Right lung (tissue), 10 donors: ENCODE measurements at places on chromosomes 5 and 9. TPM values are rescaled to one million over a fixed set of nuclear protein-coding genes. Genes with fewer than 3 reads are reported as not detected.

The GLRA1 gene
- polyA plus RNA-seq = not detected

DNA sequence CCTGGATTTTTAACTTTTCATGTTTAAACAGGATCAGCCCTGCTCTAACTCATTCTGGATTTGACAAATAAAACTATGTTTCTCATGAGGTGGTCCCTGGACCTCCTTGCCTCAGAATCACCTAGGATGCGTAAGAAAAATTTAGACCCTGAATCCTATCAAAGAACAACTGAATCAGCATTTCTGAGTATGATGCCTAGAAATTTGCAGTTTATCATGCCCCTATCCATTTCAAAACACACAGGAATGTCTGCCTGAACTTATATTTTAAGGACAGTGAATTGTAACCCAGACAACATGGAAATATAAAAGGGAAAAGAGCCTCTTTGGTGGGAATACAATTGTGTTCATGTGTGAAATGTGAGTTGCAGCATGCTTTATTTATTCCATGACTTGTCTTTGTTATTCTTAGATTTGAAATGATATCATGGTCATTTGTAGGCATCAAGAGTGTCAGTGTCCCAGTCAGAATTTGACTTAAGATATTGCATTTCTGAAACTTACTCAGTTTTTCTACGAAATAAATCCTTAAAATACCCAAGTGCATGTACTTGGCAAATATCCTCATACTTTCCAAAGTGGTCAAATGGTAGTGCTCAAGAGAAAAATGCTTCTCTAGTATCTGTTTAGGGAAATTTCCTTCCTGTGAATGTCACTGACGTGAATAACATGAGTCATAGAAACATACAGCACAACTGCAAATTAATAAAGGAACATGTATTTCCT, 144.3 kb downstream of the GIN1 start:
- DNase-seq = no peak

The BSPRY gene
- 6.7 TPM for polyA plus RNA-seq

The PCDHB2 gene
- polyA plus RNA-seq = 7.6 TPM

The IFNB1 gene
- polyA plus RNA-seq = not detected

GRCh38 chr5:35136386-35136785, 88.6 kb upstream of the AGXT2 start:
- no peak for DNase-seq

The STC2 gene
- polyA plus RNA-seq = 5.0 TPM

The RABEPK gene
- 27.9 TPM for polyA plus RNA-seq
